ENCODE measurements at places on chromosomes 2 and 18.

- DNase-seq = peak; percentile 23
These were observed 207.2 kb downstream of the SLC8A1 start for GRCh38 chr2:40244675-40245074.

DNA sequence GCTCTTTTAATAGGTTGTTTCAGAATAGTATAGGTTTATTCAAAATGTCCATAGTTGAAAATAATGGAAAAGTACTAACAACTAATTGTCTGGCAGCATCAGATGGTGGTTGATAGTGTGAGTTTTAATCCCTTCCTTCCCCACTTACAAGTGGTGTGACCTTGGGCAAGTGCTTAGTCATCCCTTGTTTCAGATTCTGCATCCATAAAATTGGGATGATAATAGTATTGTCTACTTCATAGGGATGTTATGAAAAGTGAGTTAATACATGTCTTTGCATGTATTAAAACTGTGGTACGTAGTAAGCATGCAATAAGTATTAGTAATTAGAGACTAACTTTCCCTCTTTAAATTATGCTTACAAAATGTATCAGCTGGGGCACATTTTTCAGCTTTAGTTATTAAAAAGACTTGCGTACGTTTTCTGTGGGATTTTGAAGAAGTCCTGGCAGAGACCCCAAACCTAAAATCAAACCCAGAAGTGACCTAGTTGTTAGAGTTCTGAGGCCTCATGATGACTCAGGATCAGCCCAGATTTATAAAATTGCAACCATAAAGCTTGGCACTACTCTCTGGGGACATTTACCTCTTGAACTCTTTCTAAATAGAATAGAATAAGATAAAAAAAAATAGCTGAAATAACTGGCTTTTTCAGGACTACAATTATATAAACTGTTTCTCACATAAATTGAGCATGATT is 8.6 kb downstream of the ITGA4 start:
- DNase-seq = no peak

- DNase-seq = no peak
These were observed 18.5 kb downstream of the LDLRAD4 start for GRCh38 chr18:13237073-13237472.

- peak; percentile 86 for DNase-seq
These were observed 31.2 kb downstream of the VWA3B start for GRCh38 chr2:98118161-98118560.

DNA sequence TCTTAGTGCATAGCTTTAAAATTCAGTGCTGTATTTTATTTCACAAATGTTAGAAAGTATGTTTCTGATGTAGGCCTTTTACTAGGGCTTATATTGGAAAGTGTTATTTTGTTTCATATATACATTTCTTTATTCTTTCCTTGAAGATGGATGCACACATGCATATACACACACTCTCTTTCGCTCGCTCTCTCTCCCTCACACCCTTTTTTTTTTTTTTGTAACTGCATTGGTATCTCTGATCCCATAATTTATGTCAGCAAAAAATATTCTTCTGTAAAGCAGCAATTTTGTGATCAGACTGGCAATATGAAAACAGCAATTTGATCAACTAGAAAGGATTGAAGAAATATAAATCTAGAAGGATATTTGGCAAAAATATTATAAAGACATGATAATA is 2.0 kb downstream of the MBD5 start:
- DNase-seq = no peak

DNA sequence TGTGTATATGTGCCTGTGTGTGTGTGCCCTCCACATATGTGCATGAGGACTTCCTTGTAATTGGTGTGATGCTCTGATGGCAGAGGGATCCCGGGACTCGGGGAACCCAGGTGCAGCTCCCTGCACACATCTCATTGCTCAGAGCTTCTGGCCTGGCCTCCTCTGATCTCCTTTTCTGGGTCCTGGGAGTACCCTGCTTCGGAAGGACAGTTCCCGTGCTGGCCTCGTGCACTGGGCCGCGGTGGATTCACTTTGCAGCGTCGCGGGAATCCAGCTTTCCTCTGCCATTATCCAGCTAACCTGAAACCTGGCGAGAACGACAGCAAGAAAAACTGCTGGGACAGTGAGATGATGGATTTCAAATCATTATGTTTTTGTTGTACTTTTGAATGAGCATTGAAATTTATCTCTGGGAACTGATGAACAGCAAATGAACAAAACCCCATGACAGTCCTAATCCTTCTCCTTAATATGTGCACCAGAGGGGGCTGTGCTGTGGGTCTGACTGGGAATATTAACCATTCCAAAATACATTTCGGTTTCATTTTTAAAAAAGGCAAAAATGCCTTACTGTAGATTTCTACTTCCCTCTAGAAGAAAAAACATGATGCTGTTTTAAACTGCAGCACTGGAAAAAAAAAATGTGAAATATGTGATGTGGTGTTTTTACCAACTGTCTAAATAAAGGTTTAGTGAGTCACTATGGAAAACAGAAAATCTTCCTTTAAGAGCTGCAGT is 78.2 kb downstream of the PTGR3 start:
- no peak for DNase-seq

GRCh38 chr2:237199577-237199976 is 113.9 kb downstream of the COPS8 start:
- no peak for DNase-seq

DNA sequence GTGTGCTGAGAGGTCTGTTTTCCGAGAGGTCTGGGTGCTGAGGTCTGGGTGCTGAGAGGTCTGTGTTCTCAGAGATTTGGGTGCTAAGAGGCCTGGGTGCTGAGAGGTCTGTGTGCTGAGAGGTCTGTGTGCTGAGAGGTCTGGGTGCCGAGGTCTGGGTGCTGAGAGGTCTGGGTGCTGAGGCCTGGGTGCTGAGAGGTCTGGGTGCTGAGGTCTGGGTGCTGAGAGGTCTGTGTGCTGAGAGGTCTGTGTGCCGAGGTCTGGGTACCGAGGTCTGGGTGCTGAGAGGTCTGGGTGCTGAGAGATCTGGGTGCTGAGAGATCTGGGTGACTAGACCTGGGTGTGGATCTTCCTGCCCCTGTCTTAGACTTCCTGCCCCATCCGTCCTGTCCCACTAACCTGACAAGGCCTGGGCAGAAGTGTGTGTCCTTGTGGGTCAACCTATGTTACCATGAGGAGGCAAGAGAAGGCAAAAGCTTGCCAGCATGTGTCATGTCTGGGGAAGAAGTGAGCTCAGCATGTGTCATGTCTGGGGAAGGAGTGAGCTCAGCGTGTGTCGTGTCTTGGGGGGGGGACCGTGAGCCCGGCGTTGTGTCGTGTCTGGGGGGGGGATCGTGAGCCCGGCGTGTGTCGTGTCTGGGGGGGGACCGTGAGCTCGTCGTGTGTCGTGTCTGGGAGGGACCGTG is 69.3 kb downstream of the KCNG2 start:
- no peak for DNase-seq

GRCh38 chr18:36504928-36505327 is 207.4 kb downstream of the FHOD3 start:
- DNase-seq = no peak

DNA sequence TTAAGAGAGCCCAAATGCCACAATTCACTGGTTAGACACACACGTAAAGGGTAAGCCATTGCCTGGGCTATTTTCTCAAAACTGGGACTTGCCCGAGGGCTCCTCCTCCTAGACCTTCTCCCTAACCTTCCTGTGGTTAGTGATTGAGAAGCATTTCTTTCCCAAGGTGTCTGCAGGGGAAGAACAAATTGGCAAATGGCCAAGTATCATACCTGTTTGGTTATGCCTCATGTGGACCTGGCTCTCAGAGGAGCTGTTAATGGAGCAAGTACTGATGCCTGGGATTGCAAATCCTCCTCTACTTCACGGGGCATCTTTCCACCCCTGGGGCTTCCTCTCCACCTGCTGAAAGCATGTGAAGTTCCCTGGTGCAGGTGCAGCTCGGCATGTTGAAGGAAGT is 187.5 kb upstream of the CYRIA start:
- DNase-seq = no peak

DNA sequence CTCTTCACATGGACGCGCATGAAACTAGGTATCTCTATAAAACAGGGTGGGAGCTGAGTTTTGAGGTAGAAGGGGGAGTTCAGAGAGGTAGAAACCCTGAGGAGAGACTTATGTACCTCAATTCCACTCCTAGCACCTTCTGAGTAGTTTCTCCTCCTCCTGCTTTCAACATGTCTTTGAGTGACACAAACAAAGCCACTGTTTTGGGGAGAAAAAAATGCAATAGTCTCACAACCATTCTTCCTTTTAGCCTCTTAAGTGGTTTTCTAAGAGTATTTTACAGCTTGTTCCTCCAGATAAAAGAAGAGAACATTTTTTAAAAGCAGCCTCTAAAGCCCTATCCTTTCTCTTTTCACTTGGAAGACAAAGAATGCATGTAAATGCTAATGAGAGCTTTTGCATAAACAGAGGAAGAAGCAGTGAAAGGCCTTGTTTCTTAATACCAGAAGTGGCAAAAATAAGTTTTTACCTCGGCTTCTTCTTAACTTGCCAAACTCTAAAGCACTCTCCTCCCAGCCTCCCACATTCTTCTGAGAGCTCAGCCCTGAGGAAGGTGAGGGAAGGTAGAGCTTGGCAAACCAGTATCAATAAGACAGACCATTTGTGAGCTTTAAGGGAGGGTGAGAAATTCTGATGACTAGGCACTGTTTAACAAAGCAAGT is 1304.4 kb upstream of the ACVR2A start:
- no peak for DNase-seq

GRCh38 chr18:76518123-76518859 is 23.2 kb upstream of the ZNF516 start:
- no peak for DNase-seq

- DNase-seq = no peak
These were observed 9.4 kb downstream of the DNPEP start for GRCh38 chr2:219378163-219378851.

GRCh38 chr2:100584816-100585215 is 22.0 kb downstream of the PDCL3 start:
- no peak for DNase-seq

- peak; percentile 51 for DNase-seq
These were observed 197.8 kb upstream of the MEIS1 start for GRCh38 chr2:66236816-66237802.

- no peak for DNase-seq
These were observed 254.7 kb upstream of the FIGN start for GRCh38 chr2:163990541-163990940.

DNA sequence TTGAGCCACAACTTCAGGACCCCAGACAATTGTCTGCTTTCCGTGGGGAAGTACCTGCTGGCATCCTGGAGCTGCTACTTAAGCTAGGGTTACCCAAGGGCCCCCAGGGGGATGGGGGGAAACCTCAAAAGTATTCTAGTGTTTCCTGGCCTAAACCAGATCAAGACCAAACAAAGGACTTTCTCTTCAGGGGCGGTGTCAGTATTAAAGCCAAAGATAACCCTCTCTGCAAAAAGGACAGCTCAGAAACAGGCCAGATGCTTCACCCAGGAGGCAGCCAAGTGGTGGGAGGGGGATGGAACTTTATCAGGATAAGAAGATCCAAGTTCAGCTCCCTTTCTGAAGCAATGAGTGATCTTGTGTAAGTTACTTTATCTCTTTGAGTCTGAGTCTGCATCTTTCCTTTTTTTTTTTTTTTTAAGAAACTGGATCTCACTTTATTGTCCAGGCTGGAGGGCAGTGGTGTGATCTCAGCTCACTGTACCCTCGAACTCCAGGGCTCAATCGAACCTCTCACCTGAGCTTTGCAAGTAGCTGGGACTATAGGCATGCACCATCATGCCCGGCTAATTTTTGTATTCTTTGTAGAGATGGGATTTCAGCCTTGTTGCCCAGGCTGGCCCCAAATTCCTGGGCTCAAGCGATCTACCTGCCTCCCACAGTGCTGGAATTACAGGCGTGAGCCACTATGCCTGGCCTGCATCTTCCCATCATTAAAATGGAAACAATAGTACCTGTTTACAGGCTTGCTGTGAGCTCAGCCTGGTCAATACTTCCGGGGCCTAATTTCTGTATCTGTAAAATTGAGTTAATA is 151.8 kb upstream of the PTPRM start:
- no peak for DNase-seq

GRCh38 chr2:83320053-83320452 is 1139.0 kb downstream of the SUCLG1 start:
- DNase-seq = no peak

- DNase-seq = peak; percentile 31
These were observed 677 bp upstream of the MC2R start for GRCh38 chr18:13915995-13916431.

GRCh38 chr2:105344704-105345345 is 7.5 kb downstream of the C2orf49 start:
- DNase-seq = no peak

DNA sequence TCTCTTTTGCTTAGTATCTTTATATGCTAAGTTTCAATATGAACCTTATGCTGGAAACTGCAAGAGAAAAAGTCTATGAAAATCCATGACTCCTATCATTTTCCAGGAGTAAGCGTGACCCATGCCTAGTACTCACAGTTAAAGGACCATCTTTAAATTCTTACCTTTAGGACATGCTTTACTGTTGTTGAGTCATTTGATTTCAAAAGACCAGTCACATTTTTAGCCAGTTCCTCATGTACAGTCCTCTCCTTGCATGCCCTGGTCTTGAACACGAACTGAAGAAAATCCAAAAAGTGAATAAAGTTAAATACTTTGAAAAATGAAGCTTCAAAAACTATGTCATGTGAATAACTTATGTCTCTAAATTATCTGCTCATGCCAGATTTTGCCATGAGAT is 117.8 kb upstream of the CCDC195 start:
- no peak for DNase-seq

DNA sequence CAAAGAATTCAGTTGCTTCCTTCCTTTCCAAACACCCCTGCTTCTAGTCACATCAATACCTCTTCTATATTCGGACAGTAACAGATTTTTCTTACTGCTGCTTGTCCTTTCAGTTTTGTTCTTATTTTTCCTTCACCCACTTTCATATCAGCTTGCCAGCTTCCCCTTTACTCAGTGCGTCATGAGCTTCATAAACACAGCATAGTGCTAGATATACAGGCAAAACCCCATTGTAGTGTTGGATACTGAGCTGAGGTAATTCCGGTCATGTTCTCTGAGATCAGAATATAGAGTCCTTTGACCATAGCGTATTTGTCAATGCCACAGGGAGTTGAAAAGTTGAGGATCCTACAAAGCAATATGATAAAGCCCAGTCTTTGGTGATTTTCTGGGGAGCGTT is 2.4 kb downstream of the FARP2 start:
- no peak for DNase-seq

DNA sequence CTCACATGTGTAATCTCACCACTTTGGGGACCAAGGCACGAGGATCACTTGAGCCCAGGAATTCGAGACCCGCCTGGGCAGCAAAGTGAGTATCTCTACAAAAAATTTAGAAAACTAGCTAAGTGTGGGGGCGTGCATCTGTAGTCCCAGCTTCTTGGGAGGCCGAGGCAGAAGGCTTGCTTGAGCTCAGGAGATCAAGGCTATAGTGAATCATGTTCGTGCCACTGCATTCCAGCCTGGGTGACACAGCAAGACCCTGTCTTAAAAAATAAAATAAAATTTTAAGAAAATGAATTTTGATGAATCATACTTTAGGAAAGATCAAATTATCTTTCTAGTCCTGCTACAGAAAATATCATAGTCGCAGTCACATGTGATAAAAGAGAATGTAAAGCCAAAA is 46.9 kb downstream of the CABYR start:
- no peak for DNase-seq

- no peak for DNase-seq
These were observed 28.9 kb downstream of the RAB31 start for GRCh38 chr18:9737006-9737405.

GRCh38 chr2:174574657-174575056 is 22.9 kb downstream of the WIPF1 start:
- DNase-seq = no peak

- peak; percentile 87 for DNase-seq
These were observed 18.3 kb upstream of the CXCR4 start for GRCh38 chr2:136135921-136136906.

- no peak for DNase-seq
These were observed 173.7 kb downstream of the DOK6 start for GRCh38 chr18:69574401-69574800.

- no peak for DNase-seq
These were observed 15.0 kb downstream of the GLI2 start for GRCh38 chr2:120750488-120751210.

Data from DMS79 treated with DMSO at 0.1 percent for 48 hours (cell line).